Tibial nerve (tissue), 4 donors: ENCODE measurements at places on chromosomes 12 and 14. TPM values are rescaled to one million over a fixed set of nuclear protein-coding genes. Genes with fewer than 3 reads are reported as not detected.

Gene UNC79
- 0.21 TPM for total RNA-seq

Gene KRT82
- not detected for total RNA-seq

Gene CLEC4D
- total RNA-seq = 0.87 TPM

Gene LRCOL1
- total RNA-seq = not detected

Gene MSRB3
- 45.6 TPM for total RNA-seq

Gene MFAP5
- total RNA-seq = 153 TPM

Gene AKAP5
- total RNA-seq = 0.42 TPM

Gene ZNF385A
- total RNA-seq = 14.4 TPM

Gene CLECL1
- not detected for total RNA-seq

Gene ATF1
- total RNA-seq = 16.8 TPM

Gene PLEK2
- total RNA-seq = not detected

Gene SRRM4
- not detected for total RNA-seq

Gene SLC5A8
- not detected for total RNA-seq

Gene SPX
- 2.4 TPM for total RNA-seq

Gene RIPK3
- total RNA-seq = 9.6 TPM

Gene LALBA
- total RNA-seq = not detected

Gene SLCO1C1
- 7.1 TPM for total RNA-seq

Gene TESPA1
- total RNA-seq = 0.42 TPM

Gene ENO2
- total RNA-seq = 25.8 TPM

Gene MYH6
- total RNA-seq = 0.30 TPM

Gene RNASE1
- 362 TPM for total RNA-seq

Gene KLHDC1
- total RNA-seq = 6.6 TPM

Gene FBRSL1
- 31.5 TPM for total RNA-seq

Gene POU6F1
- 26.4 TPM for total RNA-seq

Gene NAA30
- total RNA-seq = 16.6 TPM

Gene PLEKHH1
- 5.4 TPM for total RNA-seq

Gene TRHDE
- 11.1 TPM for total RNA-seq

Gene STYK1
- total RNA-seq = not detected

Gene MARK3
- 109 TPM for total RNA-seq

Gene DNAJC22
- total RNA-seq = not detected

Gene GPHN
- total RNA-seq = 73.0 TPM

Gene MLEC
- 42.6 TPM for total RNA-seq

Gene ARL6IP4
- total RNA-seq = 289 TPM

Gene KRT7
- 8.5 TPM for total RNA-seq

Gene SRSF5
- 367 TPM for total RNA-seq

Gene NOS1
- 25.1 TPM for total RNA-seq

Gene SAMD15
- total RNA-seq = 1.5 TPM

Gene DLGAP5
- total RNA-seq = 0.44 TPM

Gene IKZF4
- 4.2 TPM for total RNA-seq

Gene PTPRO
- 2.5 TPM for total RNA-seq

Gene TAS2R19
- 14.9 TPM for total RNA-seq

Gene LRTM2
- not detected for total RNA-seq

Gene TAS2R7
- total RNA-seq = not detected

Gene ADCY6
- 53.3 TPM for total RNA-seq

Gene P2RX7
- 5.2 TPM for total RNA-seq

Gene TRIAP1
- total RNA-seq = 5.1 TPM

Gene STX2
- total RNA-seq = 30.9 TPM

Gene ZNF219
- total RNA-seq = 90.3 TPM

Gene GPRC5D
- total RNA-seq = not detected

Gene CAPZA3
- not detected for total RNA-seq
